Activated CD4-positive, alpha-beta T cell treated with anti-CD3 and anti-CD28 coated beads for 24 hours (primary cell): ENCODE measurements at places on chromosomes 16 and 17.

- DNase-seq = no peak
These were observed 159.2 kb upstream of the RPH3AL start for GRCh38 chr17:511833-512251.

DNA sequence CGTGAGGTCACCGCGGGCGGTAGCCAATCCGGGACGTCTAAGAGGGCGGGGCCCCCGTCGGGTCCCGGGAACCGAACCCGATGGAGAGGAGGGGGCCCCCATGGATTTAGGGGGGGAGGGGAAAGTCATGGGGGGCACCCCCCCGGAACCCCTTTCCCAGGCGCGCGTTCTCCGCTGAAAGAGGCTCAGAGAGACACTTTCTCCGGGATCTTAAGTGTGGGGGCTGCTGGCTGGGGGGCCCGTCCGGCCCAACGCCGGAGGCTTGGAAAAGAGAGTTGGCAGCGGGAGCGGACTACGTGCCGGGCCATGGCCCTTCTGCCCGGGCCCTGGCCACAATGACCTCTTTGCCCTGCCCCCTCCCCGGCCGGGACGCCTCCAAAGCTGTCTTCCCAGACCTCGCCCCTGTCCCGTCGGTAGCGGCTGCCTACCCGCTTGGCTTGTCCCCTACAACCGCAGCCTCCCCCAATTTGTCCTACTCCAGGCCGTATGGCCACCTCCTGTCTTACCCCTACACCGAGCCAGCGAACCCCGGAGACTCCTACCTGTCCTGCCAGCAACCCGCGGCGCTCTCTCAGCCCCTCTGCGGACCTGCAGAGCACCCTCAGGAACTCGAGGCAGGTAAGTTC is at the start of gene DLX4:
Gene DLX4 (plus strand): TSS at position 57 of the 626 bp plus-strand sequence. CDS start 279 bp downstream, at position 336.
- no peak for DNase-seq

DNA sequence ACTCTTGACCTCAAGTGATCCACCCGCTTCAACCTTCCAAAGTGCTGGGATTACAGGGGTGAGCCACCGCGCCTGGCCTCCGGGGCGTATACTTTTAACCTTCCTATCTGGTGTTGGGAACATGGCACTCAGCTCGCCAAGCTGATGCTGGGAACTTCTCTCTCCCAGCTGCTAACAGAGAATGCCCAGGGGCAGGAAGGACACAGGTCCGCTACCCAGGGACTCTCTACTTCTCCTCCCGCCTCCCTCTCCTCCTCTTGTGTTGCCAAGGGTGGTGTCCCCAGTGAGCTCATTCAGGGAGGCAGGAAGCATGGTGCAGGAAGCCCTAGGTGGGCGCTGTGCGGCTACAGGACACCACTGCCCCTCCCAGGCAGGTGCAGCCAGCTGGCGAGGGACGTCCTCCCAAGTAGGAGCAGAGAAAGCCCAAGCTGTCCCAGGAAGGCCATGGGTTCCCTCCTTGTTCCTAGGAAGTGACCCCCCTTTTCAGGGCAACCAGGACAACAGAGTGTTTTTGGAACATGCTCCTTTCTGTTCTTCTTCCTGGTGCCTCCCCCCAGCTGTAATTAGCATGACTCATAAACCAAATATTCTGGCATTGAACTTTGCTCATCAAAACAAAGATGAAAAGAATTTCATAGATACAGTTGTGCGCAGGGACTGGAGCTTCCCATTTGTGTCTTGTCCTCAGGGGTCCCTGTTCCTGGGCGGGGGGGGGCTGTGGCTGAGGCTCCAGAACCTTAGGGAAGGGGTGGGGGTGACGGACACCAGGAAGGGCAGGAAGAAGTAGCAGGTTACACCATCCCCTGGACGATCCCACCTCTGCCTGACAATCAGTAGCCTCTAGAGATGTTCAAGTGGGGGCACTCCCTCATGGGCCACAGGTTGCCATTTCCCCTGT is 2.7 kb downstream of the C1QTNF1 start:
- DNase-seq = no peak

DNA sequence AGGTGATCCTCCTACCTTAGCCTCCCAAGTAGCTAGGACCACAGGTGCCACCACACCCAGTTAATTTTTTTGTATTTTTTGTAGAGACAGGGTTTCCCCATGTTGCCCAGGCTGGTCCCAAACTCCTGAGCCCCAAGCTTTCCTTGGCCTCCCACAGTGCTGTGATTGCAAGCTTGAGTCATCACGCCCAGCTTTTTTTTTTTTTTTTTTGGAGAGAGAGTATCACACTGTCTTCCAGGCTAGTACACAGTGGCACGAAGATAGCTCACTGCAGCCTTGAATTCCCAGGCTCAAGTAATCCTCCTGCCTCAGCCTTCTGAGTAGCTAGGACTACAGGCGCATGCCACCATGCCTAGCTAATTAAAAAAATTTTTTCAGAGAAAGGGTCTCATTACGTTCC is 27.2 kb downstream of the HEATR9 start:
- no peak for DNase-seq

GRCh38 chr17:63998721-63999679 is 849 bp downstream of the PRR29 start:
- no peak for DNase-seq

DNA sequence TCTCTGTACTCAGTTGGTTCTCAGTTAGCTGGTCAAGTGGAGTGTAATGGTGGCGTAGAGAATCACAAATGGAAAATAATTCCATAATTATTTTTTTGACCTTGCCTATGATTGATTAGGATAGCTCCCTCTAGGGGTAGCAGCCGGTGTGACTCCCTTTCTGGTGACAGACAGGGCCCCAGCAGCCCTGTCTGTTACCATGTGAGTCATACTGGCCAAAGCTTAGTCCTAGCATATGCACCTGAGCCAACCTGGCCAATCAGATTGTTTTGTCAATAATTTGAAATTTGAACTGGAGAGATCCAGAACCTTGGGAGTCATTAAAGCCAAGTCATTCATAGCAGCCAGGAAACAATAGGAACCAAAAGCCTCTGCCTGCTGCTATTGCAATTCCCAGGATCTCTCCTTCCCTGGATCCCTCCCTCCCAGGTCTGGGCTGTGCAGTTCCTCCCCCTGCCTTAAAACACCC is 5.6 kb downstream of the PNPO start:
- peak; percentile 79 for DNase-seq

DNA sequence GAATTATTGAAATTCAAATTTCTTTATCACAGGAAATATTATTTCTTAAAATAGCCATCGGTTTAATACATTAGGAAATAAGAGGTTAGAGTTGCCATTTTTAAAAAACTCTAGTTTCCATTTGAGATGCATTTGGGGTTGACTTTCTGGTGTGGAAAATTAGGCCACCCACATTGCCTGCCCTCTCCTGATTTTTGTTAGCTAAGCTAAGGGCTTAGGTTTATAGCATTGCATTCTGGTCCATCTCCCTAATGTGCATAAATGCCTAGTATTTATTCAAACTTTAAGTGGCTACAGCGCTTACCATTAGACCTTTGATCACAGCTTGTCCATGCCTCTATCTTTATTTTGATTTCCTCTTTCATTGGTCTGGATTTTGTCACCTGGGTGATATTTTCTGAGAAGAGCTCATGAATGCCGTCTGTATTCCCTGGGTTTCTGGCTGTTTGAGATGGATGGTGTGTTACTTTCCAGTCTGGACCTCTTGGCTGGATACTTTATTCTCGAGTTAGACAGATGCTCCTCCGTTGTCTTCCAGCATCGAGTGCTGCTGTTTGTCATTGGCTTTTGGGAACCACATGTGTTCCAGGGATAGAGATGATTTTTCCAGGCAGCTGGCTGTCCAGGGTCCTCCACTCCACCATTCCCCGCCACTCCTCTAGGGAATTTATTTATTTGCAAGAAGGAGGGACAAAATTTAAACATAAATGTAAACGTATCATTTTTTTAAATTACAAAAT is 120.3 kb downstream of the KATNIP start:
- DNase-seq = no peak

- DNase-seq = no peak
These were observed 2.7 kb upstream of the LIMD2 start for GRCh38 chr17:63702721-63703015.

GRCh38 chr17:72416905-72417304 is 296.1 kb downstream of the SOX9 start:
- no peak for DNase-seq

DNA sequence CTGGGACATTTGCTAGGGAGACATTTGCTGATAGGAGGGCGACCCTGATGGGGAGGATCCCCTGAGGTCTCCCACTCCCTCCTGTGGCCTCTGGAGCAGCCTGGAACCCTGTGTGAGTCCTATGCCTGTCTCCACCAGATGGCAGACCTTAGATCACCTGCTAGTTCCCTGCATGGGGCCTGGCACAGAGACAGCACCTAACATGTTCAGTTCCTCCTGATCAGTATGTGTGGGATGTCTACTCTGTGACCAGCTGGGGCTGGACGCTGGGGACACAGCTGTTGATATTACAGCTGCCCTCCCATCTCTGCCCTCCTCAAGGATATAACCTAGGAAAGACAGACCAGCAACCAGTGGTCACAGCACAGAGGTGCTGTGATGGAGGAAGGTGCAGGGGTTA is 1.1 kb upstream of the ADCY7 start:
- DNase-seq = no peak

GRCh38 chr17:77382966-77383612 is 242.3 kb downstream of the SEC14L1 start:
- DNase-seq = no peak

GRCh38 chr17:35183332-35183731 is 10.9 kb downstream of the SLC35G3 start:
- no peak for DNase-seq

DNA sequence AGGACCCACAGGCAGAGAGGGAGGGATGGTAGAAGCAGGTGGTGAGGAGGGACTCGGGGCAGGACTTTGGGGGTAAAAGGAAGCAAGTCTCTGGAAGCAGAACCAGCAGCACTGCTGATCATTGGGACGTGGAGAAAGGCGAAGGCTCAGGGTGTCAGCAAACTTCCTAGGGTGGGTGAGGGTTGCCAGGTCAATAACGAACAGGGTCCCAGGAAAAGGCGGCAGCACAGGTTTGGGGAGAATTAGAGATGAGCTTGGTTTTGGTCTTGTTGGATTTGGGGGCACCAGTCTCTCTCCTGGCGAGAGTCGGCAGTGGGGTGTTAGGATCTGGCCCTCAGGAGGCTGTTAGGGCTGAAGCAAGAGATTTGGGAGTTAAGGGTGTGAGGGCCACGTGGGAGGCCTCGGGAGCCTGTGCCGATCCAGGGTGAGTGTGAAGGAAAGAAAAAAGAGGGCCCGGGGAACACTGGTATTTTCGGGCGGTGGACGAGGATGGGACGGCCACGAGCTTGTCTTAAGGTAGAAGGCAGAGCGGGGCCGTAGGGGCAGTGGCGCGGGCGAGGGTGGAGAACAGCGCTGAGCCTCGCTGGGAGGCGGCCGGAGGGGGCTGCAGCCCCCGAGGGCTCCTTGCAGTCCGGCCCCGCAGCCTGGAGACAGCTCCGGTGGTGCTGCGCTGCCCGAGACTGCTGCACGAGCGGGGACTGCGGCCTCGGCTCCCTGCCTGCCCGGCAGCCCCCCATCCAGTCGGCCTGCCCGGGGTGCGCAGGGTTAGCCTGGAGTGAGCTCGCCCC is 765 bp upstream of the ADORA2B start:
- no peak for DNase-seq

- no peak for DNase-seq
These were observed 33.0 kb downstream of the TEX2 start for GRCh38 chr17:64229815-64230728.

- no peak for DNase-seq
These were observed 4.4 kb downstream of the STX1B start for GRCh38 chr16:31006086-31006385.

- DNase-seq = no peak
These were observed 18.3 kb downstream of the NUP93 start for GRCh38 chr16:56748191-56748590.

- DNase-seq = no peak
These were observed 268.3 kb downstream of the ABCC12 start for GRCh38 chr16:47887496-47887895.

DNA sequence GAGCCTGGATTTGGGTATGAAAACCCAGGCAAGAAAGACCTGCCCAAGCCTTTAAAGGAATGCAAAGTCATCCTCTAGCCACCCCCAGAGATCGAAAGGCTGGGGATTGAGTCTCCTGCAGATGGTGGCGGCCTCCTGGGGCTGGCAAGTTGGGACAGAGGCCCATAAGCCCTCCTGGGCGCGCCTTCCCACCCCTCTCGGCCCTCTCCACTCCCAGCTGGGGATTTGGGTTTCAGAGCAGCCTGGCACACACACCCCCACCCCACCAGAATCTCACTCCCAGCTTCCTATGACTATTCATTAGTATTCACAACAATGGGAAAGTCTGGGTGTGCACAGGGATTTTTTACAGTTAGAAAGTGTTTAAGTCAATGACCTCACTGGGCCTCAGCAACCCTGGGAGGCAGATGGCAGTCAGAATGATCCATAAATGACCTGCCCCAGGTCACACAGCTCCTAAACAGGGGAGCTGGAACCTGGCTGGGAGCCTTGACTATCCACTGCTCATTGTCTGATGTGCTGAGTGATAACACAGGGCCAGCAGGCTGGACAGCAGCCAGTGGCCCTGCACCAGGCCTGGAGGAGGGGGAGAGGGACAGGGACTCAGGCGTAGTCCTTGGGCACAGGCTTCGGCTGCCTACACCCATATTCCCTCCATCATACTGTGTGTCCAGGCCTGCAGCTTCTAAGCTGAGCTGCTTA is 12.1 kb downstream of the NHERF1 start:
- DNase-seq = no peak

- DNase-seq = no peak
These were observed 10.4 kb downstream of the NHERF1 start for GRCh38 chr17:74758848-74759168.

- DNase-seq = no peak
These were observed at the start of gene ANKRD13B for GRCh38 chr17:29592850-29593551. ANKRD13B (plus strand) TSS chr17:29593132; CDS start chr17:29593622, 490 bp downstream.

DNA sequence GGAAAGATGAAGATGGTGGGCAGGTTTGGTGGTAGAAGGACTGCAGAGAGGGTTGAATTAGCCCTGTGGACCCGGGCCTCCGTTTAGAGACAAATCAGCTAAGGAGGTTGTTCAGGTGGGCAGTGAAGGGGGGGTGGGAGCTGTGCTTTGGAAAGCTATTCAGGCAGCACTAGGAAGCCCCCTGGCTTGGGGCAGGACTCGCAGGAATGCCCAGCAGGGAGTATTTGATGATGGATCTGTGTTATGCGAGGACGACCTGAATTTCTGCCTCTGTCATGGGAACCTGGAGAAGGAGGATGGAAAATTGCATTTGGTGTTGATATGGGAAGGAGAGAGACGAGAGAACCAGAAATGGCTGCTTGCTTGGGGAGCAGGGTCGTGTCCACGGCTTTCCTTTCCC is 3.5 kb downstream of the SPDYE4 start:
- no peak for DNase-seq

GRCh38 chr16:31430380-31431052 is 2.4 kb upstream of the COX6A2 start:
- no peak for DNase-seq

DNA sequence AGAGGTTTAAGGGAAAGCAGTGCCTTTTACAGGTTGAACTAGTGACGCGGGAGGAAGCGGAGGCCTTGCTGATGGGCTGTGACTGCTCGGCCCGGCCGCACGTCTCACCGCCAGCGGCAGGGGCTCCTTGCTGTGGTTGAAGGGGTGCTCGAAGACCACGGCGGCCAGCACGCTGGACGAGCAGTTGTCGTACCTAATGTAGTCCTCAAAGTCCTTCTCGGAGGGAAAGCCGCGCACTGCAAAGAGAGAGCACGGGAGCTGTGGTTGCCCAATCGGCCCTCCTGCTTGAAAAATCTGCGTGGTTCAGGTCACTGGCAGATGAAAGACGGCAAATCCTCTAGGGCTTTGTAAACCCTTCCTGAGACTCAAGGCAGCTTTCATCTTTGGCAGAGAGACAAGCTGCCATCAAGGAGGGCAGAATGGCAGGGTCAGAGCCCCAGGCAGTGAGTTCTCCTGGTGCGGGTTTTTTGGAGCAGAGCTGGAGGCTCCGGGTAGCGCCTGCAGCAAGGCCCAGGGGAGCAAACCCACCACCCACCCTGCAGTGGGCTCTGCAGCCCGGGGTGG is 16.1 kb downstream of the ABCA3 start:
- DNase-seq = no peak
